ENCODE measurements at places on chromosomes 5 and 9.

DNA sequence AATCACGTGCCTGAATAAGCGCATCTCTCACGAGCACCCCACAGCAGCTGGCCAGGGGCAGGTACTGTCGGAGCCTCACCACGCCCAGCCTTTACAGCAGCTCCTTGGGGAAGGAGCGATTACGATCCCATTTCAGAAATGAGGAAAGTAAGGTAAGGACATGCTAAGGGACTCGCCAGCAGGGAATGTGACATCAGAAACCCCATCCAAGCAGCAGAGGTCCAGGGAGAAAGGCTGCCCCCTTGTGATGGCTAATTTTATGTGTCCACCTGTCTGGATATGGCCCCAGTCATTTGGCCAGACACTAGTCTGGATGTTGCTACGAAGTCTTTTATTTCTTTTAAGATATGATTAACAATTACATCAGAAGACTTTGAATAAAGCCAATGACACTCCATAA lies 77.3 kb downstream of the UBE2QL1 start:
- no peak for DNase-seq

DNA sequence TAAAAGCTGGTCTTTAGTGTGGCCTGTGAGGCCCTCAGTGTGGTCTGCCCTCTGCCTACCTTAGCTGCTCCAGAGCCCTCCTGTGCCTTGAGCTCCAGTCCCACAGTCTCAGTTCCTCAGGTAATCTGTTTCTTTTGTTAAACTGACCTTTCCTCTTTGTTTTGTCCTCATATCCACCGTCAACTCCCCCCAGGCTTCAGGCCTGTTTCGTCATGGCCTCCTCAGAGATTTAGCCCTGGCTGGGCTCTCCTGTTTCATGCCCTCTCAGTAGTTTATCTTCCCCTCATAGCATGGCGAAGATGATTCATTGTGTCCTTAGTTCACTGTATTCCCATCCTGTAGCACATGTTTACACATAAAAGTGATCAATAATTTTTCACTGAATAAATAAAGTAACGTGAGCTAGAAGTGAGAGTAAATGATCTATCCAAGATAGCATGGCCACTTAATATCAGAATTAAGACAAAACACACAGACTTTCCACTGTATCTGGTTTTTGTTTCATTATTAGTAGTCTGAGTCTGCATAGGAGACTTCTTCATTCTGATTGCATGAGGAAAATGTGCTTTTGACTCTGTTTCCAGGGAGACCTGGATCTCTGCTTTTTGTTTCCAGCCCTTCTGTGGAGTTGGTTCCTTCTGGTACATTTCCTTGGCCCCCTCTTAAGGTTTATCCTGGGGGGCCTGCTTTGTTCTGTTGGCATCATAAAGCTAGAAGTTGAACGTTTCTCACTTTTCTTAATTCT lies 70.5 kb downstream of the SNX24 start:
- no peak for DNase-seq

GRCh38 chr9:32550562-32551275 lies 1.4 kb upstream of the SMIM27 start:
- DNase-seq: peak; percentile 97

- peak; percentile 92 for DNase-seq
Observed at GRCh38 chr5:543755-544674, 19.8 kb upstream of the SLC9A3 start.

GRCh38 chr5:175246242-175246888 lies 197.6 kb downstream of the DRD1 start:
- DNase-seq: no peak

DNA sequence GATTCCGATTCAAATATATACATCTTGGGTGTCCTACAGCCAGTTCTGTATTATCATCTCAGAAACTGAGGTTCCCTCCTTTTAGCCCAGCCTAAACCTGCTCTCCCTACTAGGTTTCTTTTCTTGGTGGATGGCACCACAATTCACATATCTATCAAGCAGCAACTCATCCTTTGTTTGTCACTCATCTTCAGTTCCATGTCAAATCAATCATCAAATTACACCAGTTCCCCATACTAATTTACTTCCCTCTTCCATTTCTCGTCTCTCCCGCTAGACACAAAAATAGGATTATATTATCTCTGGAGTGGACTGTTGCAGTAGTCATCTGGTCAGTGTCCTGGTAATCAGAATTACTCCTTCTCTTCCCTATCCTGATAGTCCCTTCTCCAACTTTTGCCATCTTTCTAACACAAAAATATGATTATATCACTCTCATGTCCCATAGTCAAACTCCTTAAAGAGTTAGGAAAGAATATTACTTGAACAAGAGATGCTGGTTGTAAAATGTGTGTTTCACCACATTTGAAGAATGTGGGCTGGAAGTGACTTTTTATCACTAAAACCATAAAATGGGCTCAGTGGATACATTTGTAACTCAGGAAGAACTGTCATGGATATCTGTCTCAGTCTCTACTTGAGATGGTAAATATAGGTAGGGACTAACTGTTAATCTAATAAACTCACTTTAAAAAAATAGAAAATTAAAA lies 69.1 kb upstream of the RICTOR start:
- DNase-seq: no peak

DNA sequence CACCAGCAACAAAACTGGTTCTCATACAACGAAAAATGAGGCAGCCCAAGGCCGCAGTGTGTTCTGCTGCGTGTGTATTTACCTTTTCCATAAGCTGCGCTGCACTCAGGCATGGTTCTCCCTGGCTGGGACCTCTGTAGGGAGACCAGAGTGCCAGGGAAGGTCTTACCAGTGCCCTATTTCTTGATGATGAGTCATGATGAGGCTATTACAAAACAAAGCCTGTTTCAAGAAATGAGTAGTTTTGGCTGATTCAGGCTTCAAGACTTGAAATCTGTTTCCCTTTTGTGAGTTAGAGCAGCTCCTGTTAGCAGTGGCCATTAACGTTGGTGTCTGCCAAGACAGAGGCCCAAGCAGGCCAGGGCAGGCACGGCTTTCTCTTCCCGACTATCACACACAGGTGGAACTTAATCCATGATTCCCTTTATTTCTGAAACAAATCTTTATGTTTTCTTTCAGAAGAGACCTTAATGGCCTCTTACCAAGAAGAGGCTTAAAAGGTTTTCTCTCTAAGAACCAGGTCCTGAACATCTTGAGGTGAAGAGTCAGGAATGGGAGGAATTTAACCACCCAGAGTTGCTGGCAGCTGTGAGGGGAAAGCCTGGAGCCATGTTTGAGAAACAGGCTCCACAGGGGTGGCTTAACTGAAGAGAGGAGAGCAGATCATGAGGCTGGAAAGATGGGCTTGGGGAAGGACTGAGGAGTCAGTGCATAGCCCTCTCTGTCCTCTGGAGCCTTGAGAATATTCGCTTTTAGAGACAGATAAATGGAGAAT lies 41.4 kb upstream of the TIFAB start:
- no peak for DNase-seq

GRCh38 chr9:35436933-35437332 lies 53.0 kb upstream of the RUSC2 start:
- DNase-seq: no peak

DNA sequence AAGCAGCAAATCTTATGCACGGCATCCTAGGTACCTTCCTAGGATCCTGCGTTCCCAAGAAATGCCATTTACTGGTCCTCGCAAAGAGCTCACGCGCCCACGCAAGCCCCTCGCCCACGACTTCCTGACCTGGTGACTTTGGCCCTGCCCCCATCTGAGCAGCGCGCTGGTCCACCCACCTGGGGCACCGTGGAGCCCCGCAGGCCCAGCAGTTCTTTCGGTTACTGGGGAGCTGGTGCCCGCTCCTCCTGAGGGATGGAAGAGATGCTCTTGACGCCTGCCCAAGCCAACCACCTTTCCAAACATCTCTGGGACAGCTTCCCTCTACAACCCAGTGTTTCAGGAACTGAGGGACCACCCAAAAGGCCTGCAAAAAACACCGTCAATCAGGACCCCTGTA lies 16.7 kb downstream of the EQTN start:
- no peak for DNase-seq

- no peak for DNase-seq
Observed at GRCh38 chr9:81370650-81371049, 318.7 kb downstream of the TLE1 start.

GRCh38 chr5:63249960-63250359 lies 671.3 kb downstream of the LRRC70 start:
- no peak for DNase-seq

- no peak for DNase-seq
Observed at GRCh38 chr9:104448036-104448435, 56.0 kb upstream of the OR13F1 start.

- DNase-seq: no peak
Observed at GRCh38 chr5:176412517-176413254, 3.7 kb downstream of the CLTB start.

DNA sequence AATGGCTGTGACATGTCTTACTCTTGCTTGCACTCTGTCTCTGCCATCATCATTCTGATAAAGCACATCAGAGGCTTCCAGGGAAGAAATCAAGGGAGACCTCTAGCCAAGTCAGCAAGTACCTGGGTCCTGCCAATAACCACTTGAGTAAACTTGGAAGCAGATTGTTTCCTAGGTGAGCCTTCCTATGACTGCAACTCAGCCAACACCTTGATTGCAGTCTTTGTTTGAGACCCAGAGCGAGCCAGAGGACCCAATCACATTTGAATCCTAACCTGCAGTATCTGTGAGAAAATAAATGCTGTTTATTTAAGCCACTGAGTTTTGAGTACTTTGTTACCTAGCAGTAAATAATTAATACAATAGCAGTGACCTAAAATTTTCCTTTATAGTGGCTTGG lies 356.8 kb upstream of the CHD1 start:
- DNase-seq: no peak

DNA sequence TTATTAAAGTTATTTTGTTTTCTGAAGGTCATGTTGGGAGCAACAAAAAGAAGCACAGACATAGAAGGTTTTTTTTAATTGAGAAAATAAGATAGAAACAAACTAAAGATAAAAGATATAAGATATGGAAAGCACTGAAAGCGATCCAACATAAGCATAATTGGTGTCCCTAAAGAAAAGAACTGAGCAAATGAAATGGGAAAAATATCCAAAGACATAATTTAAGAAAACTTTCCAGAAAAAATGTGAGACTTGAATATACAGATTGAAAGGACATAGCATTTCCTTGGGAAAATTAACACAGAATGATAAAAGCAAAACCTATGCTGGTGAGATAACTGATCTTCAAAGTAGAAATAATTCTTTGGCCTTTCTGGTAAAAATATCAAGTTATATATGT lies 289.3 kb downstream of the KIAA0825 start:
- no peak for DNase-seq

DNA sequence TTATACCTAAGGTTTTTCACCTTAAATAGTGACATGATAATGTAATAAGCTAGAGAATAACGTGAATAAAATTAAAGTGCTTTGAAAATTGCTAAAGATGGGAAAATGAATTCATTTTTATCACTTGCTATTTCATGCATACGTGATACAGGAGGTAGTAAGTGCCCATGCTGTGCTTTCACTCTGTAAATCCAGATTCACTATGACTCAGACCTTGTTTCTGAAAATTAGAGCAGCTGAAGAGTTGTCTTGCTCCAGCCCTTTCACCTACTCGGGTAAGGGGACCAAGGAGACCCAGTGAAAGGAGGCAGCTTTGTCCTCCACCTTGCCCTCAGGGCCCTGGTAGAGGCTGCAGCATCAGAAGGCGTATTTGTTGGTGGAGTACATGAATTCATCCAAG lies 87.9 kb downstream of the ANKH start:
- no peak for DNase-seq

DNA sequence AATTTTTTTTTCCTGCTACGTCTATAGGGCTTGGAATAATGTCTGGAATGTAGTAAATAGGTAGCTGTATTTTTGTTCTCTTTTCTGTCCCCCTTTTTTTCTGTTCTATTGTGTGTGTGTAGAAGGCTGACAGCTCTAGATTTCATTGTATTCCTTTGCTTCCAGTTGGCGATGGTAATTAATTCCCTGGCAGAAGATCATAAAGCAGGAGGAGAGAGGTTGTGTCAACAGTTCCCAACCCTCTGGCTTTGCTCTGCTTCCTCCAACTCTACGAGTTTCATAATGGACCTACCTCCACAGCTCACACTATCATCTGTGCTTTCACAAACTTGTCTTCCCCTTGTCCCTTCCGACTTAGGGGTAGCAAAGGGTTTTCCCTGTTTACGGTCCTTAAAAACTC lies 117.9 kb upstream of the CDH18 start:
- no peak for DNase-seq

- DNase-seq: no peak
Observed at GRCh38 chr9:121294866-121295661, 27.1 kb downstream of the GSN start.

- no peak for DNase-seq
Observed at GRCh38 chr9:99127356-99128132, 22.6 kb downstream of the TGFBR1 start.

DNA sequence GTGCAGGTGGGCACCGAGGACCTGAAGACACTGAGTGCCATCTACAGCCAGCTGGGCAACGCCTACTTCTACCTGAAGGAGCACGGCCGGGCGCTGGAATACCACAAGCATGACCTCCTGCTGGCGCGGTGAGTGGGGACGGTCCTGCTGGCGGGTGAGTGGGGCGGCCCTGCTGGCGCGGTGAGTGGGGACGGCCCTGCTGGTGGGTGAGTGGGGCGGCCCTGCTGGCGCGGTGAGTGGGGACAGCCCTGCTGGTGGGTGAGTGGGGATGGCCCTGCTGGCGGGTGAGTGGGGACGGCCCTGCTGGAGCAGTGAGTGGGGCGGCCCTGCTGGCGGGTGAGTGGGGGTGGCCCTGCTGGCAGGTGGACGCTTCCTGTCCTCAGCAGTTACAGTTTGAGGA lies 7.2 kb downstream of the GPSM1 start:
- no peak for DNase-seq

GRCh38 chr9:15469406-15469805 lies 41.4 kb downstream of the PSIP1 start:
- DNase-seq: no peak

DNA sequence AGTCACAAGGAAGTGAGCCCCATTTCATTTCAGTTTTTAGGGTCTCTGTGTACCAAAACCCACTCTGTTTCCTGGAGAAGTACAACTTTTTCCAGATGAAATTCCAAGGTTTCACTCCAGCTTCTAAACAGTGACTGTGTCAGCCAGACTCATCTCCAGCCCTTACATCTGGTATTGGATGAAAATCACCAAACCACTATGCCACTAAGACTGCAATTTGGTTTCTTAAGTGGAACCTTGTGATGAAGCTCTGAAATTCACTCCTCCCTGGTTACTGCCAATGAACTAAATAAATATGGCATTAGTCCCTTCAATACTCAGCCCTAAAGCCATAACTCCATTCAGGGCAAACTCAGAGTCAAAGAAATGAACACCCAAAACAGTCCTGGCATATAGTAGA lies 211.2 kb upstream of the DAPK1 start:
- DNase-seq: no peak

DNA sequence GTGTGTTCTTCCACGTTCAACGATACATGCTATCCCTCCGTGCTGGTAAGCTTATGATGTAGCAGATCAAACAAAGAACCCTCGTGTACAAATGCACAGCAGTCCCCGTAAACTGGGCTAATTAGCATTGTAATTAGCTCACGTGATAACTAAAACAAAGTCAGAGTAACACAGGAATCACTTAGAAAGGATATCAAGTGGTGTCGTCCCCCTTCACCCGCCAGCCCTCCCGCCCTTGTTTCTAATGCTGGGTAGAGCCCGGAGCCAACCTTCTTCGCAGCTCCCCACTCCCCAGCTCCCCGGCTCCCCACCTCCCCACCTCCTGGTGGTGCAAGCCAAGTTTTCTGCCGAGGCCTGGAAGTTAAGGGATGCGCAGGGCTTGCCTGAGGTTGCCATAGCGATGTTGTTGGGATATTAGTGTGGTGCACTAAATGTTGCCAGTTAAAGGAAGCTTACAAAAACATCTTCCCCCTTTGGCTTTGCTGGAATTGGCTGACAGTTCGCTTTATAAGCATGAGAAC lies 357.9 kb upstream of the CCNH start:
- DNase-seq: no peak
